ENCODE measurements at places on chromosomes 6 and 20.
A peak's percentile ranks its signal among the peaks of the same experiment; 100 is the strongest.

GRCh38 chr6:33410711-33411631 lies at the start of gene PHF1:
Gene PHF1 (plus strand): TSS chr6:33411014. CDS start chr6:33412264, 1,250 bp downstream.
- DNase-seq: peak; percentile 94

DNA sequence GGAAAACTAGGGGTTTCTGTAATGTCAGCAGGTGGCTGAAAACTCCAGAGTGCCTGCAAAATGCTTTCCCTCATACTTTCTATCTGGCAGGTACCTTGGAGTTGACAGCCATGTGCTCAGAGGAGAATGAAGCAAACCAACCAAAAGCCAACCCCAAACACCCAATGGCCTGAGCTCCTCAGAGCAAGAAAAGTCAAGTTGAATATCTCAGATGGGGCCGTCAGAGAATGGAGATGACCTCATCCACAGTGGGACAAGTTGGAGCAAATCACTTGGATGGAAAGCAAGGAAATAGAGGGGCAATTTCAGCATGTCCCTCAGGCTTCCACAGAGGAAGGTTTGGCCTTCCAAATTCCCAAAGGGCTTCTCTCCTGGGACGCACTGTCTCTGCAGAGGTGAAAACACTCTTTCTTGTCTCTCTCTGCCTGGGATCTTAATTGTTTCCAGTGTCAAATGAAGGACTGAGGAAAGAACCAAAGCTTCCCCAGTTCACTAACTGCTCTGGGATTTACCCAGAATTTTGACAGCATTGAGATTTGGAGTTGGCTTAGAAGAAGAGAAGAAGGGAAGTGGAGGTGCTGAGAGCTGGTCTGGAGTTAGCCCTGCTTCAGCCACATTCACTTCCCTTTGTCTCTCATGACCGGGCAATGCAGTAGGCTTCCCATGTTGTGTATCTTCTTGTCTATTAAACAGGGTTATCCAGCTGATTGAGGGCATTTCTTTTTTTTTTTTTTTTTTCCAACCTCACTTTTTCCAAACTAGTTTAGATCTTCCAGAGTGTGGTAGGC lies 42.2 kb downstream of the PRND start:
- no peak for DNase-seq

DNA sequence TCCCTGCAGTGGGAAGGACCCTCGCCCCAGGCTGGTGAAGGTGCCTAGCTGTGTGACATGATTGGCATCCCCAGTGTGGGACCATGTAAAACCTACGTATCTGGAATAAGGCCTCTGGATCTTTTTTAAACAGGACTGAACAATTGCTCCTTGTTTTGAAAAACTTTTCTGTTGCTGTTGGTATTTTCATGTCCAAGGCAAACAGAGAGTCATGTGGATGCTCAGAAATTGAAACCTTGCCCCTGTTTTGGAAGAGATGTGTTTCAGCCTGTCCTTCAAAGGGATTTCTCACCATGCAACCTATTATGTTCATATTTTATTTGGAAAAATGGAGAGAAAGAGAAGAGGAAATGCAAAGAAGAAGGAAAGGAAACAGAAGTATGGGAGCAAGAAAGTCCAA lies 362.3 kb downstream of the PKHD1 start:
- no peak for DNase-seq

- DNase-seq: no peak
These were observed 764.8 kb upstream of the ADGRB3 start for GRCh38 chr6:67870321-67870720.

DNA sequence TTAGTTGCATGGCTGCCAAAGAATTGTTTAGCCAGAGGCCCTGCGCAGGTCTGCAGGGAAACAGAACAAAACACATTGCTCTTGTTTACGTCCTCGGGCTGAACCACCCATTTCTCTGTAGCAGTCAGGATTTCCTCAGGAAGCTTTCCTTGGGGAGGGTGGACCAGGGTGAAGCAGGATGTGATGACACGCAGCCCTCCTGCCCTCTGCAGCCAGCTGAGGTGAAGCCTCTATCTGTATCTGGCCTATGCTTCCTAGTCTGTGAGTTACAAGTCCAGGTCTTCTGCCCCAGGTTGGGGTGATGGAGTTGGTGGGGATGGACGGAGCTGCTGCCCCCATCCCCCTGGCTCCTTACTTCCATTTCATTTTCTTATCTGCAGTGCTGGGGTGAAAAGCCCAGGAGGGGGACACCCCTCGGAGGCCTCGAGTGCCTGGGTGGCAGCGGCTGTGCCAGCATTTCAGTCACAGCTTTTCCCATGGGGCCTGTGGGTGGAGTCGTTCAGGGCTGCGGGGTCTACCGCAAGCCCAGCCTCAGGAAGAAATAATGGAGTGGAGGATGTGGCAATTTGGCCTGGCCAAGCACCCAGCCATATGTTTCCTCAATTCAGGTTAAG lies 24.9 kb downstream of the SASH1 start:
- peak; percentile 52 for DNase-seq

- no peak for DNase-seq
These were observed 33.0 kb downstream of the SNHG17 start for GRCh38 chr20:38402089-38402488.

DNA sequence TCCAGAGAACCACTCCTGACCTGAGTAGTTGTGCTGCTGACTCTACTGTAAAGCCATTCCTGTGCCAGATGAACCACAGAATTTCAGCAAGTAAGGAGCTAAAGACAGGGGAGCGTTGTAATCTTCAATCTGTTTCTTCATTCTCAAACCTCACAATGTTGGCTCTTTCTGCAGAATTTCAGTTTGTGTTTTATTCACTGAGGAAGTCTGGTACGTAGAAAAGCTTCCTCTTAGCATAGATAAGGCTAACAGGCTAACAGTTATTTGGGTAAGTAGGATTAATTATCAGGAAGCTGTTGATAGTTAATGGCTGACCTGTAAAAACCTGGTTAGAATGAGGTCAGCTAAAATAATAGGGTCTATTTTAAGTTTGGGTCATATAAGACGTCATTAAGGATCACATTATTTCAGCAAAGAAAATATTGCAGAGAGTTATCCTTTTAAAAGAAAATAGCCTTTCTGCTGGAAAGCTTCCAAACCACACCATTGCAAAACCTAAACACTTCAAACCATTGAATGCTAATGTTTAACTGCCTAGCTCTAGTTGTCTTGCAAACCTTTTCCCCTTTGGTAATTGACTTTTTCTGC lies 14.1 kb upstream of the TENT5A start:
- DNase-seq: peak; percentile 25

GRCh38 chr6:100663219-100663863 lies 198.6 kb upstream of the SIM1 start:
- no peak for DNase-seq

DNA sequence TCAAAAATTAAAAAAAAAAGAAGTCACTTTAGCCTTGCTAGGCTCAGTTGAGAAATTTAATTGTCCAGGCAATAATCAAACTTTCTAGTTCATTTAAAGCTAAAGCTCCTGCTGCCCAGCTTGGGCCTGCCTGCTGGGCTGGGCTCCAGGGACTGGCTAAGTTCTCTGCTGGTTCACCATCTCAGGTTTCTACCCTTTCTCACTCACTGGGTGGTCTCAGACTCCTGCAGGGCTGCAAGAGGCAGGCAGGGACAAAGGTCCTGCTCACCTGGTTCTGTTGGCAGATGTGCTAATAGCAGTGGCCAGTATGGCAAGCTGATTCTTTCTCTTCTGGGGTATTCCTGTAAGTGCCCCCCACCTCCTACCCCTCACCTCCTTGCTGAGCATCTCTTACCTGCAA lies 21.2 kb upstream of the RTF2 start:
- DNase-seq: no peak
